ENCODE measurements at places on chromosomes 13 and 19.

DNA sequence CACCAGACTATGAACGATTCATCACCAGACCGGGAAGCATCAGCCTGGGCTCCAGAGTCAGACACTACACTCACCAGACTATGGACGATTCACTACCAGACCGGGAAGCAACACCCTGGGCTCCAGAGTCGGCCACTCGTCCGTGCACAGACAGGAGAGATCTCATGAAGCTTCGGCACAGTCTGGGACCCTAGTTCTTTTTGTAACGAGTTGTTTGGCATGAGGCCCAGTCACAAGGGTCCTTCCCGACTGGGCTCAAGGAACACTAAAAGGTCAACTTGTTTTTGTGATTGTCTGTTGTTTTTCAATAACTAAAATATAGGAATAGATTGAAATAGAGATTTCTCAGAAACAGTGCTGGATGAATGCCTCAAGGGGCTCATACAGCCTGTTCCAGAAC lies 1141.6 kb upstream of the MIR17HG start:
- no peak for DNase-seq

DNA sequence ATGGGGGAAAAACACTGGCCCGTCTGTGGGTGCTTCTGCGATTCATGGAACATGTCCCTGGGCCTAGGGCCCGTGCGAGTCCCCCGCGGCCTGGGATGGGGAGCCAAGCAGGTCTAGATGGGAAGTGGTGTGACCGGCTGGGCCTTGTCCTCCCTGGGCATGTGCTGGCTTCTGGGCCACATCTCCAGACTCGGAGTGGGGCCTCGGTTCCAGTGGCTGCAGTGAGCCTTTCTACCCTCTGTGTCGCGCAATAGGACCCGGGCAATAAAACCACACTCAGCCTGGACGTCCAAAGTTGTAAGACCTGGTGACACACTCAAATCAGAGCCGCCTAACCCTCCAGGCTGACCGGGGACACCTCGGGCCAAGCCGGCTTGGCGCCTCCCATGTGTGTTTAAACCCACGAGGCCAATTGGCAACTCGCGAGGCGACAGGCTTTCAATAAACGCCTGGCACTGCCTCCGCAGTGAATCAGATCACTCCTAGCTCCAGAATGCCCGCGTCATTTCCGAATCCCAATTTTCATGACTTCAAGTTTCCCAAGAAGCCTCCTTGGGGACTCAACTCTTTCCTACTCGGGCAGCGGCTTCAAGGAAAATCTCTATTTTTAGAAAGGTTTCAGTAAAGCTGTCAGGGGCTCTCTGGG lies 57.3 kb downstream of the KLF2 start:
- no peak for DNase-seq

GRCh38 chr19:48907671-48908070 lies 7.6 kb downstream of the NUCB1 start:
- no peak for DNase-seq

DNA sequence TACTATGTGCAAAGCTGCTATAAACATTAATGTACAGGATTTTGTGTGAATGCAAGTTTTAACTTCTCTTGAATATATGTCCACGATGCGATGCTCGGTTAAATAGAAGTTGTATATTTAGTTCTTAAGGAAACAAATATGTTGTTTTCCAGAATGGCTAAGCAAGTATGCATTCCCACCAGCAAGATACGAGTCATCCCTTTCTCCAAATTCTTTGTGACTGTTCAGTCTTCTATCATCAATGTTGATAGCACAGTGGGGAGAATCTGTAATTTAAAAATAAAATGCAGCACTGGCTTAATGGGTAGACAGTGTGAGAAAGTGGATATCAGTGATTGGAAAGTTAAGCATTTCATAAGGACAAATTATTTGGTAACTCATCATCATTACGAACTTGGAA lies 1340.8 kb downstream of the PCDH9 start:
- DNase-seq = no peak

GRCh38 chr13:33633701-33634545 lies 184.0 kb upstream of the RFC3 start:
- no peak for DNase-seq

DNA sequence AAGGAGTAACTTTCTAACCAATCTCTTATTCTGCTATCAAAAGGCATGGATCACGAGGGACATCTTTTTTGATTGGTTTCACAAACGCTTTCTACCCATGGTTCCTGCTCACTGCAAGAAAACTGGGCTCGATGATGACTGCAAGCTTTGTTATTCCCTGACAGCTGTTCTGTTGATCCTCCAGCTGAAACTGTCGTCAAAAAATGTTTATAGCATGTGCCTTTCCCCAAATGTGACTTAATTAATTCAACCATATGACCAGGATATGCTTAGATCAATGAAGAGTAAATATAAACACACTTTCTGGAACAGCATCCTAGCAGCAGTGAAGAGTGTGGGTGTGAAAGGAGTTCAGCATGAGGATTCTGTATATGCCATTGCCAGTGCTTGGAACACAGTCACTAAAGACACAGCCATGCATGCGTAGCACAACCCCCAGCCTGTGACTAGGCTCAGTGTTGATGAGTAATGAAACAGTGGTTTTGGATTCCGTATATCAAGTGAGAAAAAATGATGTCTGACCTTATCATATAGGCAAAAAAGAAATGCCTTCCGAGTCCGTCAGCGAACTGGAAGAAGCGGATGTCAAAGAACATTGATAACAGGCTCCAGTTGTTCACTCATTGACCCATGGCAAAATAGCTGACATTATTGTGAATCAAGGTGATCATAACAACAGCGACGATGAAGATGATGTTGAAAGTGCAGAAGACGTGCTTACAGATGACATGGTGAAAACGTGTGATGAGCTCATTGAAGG lies 347.4 kb downstream of the FGF9 start:
- DNase-seq = no peak
